ENCODE measurements at places on chromosomes 7 and 10.

GRCh38 chr7:124452186-124452585, 313.4 kb downstream of the GPR37 start:
- DNase-seq = no peak

DNA sequence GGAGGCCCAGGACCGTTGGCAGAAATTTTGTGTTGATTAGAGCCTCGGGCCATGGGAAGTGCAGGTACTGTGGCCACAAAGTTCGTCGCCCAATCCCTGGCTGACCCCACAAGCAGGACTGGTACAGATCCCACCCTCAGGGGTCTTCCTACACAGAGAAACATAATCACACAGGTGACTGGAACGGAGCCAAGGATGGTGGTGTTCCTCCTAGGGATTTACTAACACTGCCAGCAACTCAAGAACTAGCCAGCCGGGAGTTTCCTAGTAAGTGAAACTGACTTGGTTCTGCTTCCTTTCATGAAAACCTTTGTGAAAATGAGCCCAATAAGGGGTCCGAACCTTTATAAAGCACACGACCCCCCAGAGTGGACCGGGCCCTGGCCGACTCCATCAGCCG, 5.7 kb downstream of the CUX1 start:
- DNase-seq = no peak

DNA sequence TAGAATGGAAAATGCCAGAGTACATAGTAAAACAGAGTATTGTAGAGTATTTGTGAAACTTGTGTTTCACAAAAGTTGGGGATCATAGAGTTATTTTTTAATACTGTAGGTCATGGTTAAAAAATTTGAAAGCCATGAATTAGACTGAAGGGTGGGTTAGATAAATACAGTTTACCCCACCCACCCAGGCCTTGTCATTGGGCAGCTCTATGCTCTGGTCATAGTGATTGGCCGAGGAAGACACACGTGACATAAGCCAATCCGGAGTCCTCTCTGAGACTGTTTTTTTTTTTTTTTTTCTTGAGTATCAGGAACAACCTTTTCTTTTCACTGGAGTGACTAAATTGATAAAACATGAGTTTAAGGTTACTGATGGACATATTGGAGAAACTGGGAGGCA, 33.3 kb upstream of the ORC5 start:
- DNase-seq = no peak

- no peak for DNase-seq
Measured at GRCh38 chr7:1542841-1543747, 12.6 kb downstream of the MAFK start.

DNA sequence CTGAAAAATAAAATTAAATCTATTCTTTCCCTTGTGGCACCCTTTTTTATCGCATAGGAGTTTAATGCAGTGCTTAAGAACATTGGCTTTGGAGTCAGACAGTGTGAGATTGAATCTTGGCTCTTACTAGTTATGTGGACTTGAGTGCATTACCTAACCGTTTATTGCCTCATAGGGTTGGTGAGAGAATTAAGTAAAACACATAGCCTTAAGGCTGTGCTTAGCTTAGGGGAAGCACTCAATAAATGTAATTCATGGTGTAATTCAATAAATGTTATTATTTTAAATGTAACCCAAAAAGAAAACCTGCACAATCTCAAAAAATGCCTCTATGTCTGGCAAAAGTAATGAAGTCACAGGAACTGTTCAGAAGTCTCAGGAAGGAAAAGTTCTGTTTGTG, 2.7 kb downstream of the STK17A start:
- no peak for DNase-seq

DNA sequence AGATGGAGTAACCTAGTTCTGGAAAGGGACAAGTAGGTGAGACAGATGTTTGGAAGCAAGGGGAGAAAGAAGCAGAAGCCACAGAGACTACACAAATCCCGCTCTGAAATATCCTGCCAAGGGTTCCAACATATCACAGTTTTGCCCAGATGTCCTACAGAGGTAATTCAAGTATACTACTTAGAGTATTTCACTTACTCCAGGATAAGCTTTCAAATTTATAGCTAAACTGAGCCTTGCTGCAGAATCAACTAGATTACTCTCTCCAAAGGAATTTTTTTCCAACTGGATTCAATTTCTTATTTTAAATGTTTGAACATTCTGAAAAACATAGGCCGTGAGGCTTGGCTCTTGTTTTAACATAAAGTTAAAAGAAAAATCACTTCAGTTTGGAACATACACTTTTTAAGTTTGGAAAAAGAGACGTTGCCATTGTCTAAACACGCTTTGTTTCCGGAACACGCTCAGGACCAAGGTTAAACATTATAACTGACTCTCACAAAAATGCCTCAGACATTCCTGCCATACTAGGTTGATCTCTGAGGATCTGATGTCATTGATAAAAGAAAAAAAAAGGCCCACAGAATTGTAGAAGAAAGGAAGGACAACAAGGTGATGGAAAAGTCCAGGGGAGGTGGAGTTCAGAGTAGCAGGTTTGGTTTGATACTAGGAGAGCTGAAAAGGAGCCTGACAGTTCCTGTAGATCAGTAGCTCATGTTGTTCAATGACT, 74.8 kb downstream of the FAM185A start:
- DNase-seq = no peak

DNA sequence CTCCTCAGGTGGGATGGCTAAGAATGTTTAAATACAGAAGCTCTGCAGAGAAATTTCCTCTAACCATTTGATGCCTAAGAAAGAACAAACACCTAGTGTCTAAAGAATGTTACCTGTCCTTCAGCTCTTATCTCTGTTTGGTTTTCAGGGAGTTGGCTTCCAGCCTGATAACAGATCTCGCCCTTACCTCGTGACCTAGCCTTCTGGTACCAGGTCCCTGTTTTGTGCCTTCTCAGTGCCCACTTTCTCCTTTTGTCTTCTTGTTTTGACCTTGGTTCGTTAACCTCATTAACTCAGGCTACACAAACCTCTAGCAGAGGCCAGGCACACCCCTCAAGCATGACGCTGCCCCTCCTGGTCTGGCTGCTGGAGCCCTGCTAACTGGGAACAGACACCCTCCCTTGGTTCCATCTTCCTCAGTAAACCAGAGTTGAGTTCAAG, 16.1 kb upstream of the RAB11FIP2 start:
- DNase-seq = no peak

GRCh38 chr10:63384001-63384400, 81.8 kb downstream of the JMJD1C start:
- no peak for DNase-seq

- no peak for DNase-seq
Measured at GRCh38 chr10:86798025-86798424, 41.6 kb downstream of the BMPR1A start.

DNA sequence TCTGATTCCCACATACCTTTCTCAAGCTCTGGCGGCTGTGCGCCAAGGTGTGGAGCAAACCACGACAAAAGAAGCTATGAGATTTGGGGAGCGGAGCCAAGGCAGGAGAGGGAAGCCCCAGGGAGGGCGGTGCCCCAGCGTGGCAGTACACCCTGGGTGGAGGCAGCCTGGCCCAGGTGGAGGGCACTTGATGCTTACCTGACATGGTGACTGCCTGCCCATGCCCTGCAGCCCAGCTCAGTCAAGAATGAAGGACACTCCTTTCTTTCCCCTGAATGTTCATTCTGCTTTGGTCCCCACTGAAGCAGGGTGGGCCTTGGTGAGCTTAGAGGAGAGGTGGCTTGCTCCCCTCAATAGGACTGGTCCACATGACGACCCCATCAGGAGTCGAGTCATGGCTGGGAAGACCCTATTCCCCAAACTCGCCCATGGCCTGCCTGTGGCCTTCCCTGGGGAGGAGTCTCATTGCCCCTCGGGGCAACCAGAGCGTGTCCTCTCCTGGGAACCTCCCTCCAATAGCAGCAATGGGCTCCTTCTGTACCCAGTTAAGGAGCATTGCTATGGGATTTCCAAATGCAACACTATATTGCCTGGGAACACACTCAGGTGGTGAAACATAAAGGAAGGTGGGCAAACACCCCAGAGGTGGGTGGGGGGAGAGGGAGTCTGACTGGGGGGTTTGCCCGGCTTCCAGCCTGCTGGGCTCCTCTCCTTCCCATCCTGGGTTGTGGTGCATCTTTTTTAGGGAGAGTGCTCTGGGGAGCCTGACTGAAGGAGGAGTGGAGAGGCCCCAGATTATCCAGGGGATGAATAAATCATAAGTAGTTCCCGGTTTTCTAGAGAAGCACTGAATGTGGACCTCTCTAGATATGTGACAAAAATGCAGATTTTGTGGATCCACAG, 22.7 kb downstream of the RAMP3 start:
- no peak for DNase-seq

GRCh38 chr10:114703377-114704107, 45.5 kb upstream of the ABLIM1 start:
- no peak for DNase-seq

GRCh38 chr10:79342811-79343561, 4.3 kb upstream of the PPIF start:
- no peak for DNase-seq

- DNase-seq = no peak
Measured at GRCh38 chr10:25651534-25651933, 282.5 kb upstream of the MYO3A start.

DNA sequence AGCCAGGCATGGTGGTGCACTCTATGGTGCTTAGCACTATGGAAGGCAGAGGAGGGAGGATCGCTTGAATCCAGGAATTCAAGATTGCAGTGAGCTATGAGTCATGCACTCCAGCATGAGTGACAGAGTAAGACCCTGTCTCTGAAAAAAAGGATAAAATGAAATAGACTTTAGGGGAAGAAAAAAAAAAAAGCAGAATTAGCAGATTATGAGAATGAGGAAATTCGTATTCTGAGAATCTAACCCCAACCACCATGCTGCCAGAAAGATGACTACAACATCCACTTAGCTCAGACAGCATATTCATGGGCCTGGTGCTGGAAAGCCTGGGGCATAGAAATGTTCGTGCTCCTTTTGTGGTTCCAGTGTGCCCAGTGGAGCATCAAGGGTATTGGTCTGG, 63.3 kb downstream of the TMEM26 start:
- no peak for DNase-seq

DNA sequence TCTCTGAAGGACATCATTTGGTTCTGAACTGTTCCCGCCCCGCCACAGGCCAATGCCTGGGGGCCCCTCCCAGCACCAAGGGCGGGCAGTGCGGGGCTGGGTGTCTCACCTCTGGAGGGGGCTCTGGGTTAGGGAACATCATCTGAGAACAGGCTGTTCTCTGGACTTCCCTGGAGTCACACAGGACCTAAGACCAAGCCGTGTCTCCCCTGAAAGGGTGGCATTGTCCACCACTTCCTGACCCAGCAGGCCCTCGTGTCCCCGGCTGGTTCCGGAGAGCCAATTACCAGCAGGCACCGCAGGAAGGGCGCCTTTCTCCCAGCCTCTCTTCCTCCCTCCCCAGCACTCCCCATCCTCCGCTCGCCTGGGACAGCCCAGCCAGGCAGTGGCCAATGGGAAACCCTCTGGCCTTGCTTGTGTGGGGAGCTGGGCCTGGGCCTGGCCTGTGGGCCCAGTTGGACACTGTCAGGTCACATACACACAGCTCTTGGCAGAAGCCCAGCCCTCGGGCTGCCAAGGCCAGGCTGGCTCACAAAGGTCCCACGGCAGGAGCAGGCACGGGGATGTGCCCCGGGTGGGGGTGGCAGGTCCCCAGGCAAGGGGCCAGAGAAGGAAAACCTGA, 119.5 kb downstream of the SPDYE5 start:
- no peak for DNase-seq

DNA sequence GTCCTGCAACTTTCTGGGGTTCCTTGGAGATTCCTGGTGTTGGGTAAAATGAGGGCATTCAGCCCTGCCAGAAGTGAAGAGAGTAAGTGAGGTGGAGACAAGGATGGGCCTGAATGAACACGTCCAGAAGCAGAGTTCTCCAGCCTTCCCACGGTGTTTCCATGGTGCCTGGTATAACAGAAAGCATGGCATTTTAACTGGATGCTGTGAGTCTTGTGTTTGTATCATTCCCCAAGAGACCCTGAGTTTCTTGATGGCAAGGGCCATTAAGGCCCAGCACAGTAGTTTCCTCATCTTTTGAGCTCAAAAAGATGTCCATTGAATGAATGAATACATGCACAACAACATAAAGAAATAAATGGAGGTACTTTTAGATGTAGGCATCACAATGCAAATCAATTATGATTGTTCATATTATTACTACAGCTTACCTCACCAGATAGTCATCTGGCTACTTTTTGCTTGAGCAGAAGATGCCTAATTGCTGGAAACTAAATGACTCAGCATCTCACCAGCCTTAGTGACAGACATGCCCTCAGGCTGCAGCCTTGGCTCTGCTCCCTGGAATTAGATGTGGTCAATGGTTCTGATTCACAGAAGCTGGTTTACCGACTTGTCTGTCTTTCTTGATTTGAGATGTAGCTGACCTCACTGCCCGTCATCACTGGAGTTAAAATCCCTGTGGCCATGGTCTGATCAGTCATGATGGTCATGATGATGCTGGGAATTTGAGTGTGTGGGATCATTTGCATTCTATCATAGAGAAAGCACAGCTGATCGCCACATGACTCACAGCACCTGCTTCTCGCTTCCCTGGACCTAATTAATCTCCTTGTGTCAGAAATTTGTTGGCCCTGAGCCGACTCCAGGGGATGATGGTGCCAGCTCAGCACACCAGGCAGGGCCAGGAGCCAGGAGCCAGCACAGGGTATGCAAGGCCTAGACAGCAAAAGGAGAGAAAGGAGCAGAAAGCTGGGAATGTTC, 83.9 kb downstream of the CXCL12 start:
- no peak for DNase-seq

- no peak for DNase-seq
Measured at GRCh38 chr10:18140149-18140956, at the start of gene CACNB2. TSS of gene CACNB2 (plus strand) at chr10:18140424.

GRCh38 chr10:131490991-131491594, 179.6 kb upstream of the TCERG1L start:
- no peak for DNase-seq

- no peak for DNase-seq
Measured at GRCh38 chr10:67327626-67328535, 368.1 kb downstream of the CTNNA3 start.

DNA sequence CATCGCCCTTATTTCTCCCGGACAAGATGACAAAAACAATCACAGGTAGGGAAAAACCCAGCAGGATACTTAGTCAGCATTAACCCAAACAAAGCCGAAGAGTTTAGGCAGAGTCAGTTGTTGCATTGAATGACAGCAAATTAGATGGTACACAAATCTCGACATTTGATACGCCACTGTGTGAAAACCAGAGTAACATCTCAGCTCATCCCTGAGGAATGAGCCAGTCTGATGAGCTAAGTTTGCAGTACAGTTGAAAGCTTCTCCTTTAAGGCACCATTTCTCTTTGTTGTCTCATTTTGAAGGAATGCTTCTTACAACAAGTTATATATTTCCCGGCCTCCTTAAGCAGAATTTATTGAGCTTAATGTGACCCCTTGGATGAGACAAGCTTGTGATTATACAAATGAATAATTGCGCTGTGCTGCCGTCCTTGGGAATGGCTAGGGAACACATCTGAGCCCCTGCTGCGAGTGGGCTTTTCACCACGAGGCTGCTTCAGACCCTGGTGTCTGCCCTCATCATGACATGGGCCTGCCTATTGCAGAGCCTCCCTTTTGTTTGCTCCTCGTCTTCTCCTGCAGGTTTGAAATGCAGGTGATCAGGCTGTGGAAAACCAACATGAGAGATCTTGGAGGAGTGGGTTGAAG, 137.3 kb downstream of the CELF2 start:
- no peak for DNase-seq
